Naive thymus-derived CD8-positive, alpha-beta T cell (primary cell): ENCODE measurements at places on chromosomes 11 and 22.

GRCh38 chr11:13384908-13385640 lies 77.9 kb downstream of the BTBD10 start:
- DNase-seq: no peak

- DNase-seq: no peak
These were observed 1.6 kb downstream of the SMIM38 start for GRCh38 chr11:69157156-69157821.

DNA sequence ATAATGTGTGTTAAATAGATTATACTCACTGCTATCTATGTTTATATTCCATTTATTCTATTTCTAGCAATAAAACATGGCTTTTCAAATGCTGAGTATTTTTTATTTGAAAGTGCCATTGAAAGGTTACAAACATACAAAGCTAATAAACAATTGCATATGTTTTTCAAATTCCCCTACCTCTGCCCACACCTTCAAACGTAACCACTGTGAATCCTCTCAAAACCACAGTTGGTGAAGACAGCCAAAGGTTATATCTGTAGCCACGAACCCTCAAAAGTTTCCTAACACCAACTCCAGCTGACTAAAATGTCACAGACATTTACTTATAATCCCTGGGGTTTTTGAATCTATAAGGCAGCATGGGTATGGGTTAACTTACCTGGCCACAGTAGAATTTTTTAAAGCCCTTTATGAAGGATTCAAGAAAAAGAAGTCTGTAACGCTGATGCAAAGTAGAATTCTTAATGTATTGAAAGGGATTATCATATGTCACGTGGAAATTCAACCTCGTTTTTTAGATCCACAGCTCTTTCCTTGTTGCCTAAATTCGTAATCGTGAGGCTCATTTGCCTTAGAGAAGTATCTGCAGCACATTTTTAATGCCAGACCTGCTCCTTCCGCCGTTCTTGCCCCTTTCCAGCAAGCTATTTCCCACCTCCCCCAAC lies 122.5 kb upstream of the ZC3H12C start:
- no peak for DNase-seq

GRCh38 chr22:23225337-23225723 lies 45.0 kb downstream of the BCR start:
- no peak for DNase-seq

DNA sequence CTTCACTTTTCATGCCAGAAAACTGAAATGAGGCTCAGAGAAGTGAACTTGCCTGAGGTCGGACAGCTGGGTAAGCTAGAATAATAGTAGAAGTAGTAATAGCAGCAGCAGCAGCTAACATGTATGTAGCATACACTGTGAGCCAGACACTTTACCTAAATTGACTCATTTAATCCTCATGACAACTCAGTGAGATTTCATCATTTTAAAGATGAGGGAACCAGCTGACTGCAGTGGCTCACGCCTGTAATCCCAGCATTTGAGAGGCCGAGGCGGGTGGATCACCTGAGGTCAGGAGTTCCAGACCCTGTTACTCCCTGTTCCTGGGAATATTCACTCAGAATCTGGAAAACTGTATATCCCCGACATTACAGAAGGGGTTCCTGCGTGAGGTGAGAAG lies 154.5 kb downstream of the DBX1 start:
- DNase-seq: no peak

- DNase-seq: no peak
These were observed 14.5 kb downstream of the LRRC32 start for GRCh38 chr11:76656050-76656531.

- DNase-seq: no peak
These were observed 13.1 kb downstream of the C11orf96 start for GRCh38 chr11:43955381-43956118.
